ENCODE measurements at places on chromosomes 4 and X.

GRCh38 chrX:71302461-71303213, 1.1 kb downstream of the ITGB1BP2 start:
- DNase-seq: no peak

DNA sequence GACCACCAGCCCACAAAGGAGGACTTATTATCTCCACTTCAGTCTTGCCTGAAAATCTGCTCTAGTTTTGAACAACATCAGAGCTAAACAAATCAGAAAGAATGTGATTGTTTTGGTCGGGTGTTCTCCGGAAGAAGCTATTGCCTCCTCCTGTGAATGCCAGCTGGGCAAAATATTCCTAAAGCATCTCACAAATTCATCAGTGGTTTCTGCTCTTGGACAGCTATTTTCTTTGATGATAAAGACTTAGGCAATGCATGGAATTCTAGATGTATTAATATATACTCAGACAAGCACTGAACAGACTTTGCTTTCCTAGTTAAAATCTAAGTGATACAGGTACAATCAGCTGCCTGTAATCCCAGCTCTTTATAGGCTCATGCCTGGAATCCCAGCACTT, 71.8 kb downstream of the ASMT start:
- DNase-seq: no peak

DNA sequence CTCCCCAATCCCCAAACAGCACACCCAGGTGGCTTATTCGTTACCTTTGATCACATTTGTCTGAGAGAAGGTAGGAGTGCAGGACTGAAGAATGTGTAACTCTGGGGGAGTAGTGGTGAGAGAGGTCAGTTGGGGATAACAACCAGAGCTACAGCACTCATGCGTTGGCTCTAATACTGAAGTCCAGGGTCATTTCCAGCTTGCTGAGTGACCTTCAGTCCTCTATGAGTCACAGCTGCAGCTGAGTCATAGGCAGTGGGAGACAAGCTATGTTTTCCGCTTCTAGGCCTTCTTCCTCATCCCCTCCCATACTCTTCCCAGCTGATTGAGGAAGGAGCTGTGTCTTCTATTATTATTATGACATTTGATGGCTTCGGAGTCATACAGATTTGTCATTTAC, 31.6 kb upstream of the CT47C1 start:
- DNase-seq: peak; percentile 24

DNA sequence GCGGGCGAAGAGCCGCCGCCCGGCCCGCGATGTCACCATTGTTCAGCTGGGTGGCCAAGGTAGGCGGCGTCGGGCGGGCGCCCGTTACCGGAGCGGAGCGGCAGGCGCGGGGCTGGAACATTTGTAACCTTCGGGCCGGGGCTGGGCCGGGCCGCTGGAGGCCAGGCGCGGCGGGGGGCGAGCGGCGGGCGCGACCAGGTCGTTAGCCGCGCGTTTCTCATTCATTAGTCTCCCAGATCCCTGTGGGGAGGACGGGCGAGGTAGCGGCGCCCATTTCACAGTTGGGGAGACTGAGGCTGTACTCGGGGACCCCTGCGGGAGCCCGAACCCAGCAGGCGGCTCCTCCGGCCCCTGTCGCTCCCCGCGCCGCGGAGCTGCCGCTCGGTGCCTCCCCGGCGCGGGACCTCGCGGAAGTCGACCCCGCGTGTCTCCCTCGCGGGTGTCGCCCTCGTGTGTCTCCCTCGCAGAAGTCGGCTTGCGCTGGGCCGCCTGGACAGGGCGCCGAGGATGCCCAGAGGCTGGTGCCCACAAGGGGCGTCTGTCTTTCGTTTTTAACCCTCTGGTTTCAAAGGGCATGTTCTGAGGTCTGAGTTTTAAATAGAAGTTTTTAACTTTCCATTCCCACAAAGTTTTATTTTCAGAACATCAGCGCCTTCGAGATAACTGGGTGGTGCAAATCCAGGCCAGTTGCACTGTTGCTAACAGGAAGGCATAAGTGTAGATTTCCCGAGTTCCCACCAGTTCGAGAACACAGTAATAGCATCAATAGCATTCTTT, 17.5 kb downstream of the PTTG2 start:
- DNase-seq: peak; percentile 83

DNA sequence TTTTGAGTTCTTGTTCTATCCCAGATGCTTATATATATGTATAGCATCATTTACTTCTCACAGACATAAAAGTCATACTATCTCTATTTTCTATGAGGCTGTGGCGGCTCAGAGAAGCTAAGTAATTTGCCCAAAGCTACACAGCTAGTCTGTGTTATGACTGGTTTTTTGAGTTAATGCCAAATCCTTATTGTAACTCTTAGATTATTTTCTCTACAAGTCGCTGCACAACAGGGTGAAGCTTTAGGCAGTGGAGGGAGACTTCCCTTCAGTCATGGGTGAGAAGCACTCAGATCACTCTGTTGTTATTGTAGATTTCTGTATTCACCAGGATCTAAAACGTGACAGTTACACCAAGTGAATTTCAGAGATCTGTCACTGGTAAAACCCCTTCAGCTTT, 48.1 kb downstream of the WWC2 start:
- no peak for DNase-seq

DNA sequence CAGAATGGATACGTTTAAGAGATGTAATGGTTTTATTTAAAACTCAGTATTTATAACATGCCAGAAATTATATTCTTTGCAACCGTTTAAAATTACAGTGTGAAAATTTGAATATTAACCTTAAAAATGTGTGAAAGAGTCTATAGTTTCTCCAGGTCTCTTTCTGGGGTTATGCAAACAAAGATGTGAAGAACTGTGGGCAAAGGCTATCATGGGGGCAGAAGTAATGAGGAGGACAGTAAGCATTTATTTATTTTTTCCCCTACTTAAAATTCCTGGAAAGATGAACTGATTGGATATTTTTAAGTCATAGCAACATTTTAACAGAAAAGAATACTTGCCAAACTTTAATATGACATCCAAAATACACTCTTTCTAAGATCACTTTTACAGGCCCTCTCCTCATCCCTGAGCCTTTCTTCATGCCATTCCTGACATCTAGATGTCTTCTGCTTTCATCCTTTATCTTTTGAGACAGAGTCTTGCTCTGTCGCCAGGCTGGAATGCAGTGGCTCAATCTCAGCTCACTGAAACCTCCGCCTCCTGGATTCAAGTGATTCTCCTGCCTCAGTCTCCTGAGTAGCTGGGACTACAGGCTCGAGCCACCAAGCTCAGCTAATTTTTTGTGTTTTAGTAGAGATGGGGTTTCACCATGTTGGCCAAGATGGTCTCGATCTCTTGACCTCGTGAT, 46.1 kb downstream of the TMEM131L start:
- no peak for DNase-seq

DNA sequence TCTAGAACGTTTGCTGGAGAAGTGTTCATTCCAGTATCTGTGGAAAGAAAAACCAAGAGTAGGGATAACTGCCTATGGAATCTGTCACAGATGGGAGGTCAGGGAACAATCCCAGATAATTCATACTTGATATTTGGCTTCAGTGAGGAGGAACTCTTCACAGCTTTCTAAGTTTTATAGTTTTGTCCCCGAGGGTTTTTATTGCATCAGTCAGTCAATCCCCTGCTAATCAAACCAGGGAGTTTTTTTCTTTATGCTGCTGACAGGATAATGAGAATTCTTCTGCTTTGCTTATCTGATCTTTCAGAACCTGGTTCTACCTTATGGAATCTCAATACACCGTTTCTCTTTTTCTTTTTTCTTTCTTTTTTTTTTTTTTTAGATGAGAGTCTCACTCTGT, 633 bp upstream of the TRIML2 start:
- no peak for DNase-seq

DNA sequence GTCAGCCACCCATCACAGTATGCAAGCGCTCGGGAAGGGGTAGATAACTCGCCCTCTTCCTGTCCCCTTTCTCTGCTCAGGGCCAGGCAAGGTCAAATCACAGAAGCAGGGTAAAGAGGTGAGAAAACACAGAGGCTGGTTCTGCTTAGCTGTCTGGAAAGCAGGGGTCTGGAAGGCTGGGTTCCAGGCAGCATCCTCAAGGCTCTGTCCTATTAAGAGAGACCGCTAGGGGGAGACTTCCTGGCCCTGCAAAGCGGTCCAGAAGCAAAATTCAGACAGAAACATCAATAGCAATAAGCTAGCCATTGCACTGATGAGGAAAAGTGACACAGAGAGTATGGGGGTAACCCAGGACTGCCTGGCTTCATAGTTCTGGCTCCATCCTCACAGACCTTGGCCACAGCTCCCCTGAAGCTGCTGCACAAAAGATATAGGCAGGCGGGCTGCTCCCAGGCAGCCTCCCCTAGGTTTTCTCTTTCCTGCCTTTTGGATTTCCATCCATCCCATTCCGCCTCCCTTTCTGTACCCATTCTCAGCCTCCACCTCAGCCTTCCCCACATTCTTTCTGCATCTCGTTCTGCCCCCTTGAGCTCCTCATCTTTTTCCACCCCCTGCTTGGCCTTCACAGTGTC, 308.5 kb downstream of the EVC2 start:
- DNase-seq: no peak

GRCh38 chrX:120755066-120755846, 120.4 kb downstream of the CT47B1 start:
- no peak for DNase-seq
